ENCODE measurements at places on chromosomes 6 and 20.

DNA sequence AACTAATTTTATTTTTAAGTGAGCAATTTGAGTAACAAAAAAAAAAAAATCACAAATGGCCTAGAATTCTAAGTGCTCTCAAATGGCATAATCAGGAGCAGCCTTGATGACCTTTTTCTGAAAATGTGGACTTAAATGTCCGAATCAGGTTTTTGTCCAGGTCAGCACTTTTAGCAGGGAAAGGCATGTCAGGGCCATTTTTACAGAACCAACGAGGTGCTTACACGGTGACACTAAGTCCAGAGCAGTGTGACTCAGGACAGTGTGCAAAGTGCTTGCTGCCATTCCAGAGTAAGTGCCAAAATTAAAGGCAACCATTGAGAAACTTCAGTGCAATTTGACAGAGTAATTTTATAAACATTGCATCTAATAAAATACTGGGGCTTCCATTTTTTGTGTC lies 127.8 kb downstream of the KIF16B start:
- no peak for DNase-seq

- DNase-seq = no peak
Observed at GRCh38 chr6:159114569-159114968, 54.6 kb upstream of the FNDC1 start.

DNA sequence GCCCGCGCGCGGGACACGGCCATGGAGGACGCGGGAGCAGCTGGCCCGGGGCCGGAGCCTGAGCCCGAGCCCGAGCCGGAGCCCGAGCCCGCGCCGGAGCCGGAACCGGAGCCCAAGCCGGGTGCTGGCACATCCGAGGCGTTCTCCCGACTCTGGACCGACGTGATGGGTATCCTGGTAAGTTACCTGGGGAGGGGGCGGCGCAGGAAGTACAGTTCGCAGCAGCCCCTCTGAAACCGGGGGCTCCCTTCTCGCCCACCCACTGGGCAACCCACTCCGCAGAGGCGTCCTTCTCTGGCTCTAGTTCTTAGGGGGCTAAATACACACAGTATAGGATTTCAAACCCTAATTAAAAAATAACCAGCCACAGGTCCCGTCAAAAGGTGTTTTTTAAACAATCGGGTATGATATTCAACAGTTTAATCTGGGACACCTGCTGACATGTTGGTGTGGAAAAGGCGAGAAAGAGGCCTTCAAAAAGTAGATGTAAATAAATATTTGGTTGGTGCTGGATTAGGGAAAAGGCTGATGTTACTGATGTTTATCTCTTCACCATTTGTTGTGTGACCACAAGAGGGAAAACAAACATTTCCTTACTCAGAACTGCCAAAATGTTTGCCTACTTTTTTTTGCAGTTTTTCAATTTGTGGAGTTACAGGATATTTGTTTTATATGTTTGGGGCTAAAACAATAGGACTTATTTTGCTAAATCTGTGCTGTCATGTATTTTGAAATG lies 577 bp downstream of the SASH1 start:
- DNase-seq = no peak

- DNase-seq = no peak
Observed at GRCh38 chr6:71127374-71127773, 161.2 kb upstream of the OGFRL1 start.

DNA sequence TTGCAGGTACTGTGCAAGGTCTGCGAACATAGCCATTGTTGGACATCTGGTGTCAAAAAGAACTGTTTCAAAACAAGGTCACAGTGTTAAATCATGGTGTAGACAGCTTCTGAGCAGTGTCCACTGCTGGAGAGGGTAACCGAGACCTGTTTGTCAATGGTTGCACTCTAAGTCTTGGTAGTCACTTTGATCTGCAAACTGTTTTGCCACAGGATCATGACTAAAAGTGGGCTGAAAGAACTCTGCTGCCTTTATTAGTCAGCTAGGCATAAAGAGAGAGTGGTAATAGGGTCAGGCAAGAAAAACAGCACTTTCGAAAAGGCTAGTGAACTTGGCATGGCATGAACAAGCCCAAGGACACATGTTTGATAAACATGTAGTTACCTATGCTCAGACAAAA lies 552.3 kb upstream of the CITED2 start:
- no peak for DNase-seq

- DNase-seq = no peak
Observed at GRCh38 chr6:32865724-32866443, 11.9 kb downstream of the PSMB9 start.

DNA sequence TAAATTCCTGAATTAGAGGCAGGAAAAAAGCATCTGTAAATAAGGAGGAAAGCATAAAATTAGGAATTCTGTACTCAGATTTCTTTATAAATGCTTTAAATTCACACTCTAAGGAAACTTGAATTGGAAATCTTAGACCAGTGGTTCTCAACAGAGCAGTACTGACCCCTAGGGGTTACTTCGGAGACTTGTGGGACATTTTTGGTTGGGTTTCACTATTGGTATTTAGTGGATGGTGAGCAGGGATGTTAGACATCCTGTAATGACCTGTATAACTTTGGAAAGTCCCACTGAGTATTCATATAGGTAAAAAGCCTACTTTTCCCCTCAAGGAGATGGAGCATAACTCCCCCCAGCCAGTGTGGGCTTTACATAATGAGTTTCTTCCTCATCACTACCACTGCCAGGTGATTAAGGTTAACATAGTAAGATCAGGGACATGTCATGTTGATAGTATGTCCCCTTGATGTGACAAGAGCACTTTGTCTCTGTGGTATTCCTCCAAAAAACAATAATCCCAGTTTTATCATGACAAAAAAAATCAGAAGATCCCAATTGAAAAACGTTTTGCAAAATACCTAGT lies 31.0 kb downstream of the GLO1 start:
- DNase-seq = no peak

DNA sequence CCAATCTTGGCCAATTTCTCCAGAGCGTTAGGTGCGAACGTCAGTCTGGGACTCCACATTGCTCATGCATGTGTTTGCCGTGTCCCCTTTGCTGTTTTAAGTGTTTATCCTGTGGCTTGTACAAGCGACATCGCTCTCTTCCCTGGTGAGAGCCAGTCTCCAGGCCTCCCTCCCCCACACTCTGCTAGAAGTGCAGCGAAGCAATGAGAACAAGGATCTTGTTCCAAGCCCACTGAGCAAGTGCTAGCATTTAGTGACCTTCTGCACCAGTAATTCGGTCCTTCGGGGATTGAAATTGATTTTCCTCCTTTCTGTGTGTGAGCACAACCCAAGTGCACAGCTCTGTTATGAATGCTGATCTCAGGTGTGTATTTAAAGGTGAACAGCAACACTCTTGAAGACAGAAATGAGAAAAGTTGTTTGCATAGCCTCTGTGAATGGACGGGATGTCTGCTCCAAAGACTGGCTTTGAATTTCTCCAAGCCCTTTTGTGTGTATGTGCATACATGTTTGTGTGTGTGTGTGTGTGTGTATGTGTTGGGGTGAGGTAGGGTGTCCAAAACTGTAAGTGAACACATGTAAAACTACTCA lies 29.0 kb downstream of the CD83 start:
- no peak for DNase-seq

DNA sequence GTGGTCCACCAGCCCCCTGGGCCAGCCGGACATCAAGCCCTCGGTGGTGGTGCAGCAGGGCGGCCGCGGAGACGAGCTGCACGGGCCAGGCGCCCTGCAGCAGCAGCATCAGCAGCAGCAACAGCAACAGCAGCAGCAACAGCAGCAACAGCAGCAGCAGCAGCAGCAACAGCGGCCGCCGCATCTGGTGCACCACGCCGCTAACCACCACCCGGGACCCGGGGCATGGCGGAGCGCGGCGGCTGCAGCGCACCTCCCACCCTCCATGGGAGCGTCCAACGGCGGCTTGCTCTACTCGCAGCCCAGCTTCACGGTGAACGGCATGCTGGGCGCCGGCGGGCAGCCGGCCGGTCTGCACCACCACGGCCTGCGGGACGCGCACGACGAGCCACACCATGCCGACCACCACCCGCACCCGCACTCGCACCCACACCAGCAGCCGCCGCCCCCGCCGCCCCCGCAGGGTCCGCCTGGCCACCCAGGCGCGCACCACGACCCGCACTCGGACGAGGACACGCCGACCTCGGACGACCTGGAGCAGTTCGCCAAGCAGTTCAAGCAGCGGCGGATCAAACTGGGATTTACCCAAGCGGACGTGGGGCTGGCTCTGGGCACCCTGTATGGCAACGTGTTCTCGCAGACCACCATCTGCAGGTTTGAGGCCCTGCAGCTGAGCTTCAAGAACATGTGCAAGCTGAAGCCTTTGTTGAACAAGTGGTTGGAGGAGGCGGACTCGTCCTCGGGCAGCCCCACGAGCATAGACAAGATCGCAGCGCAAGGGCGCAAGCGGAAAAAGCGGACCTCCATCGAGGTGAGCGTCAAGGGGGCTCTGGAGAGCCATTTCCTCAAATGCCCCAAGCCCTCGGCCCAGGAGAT lies 1.0 kb downstream of the POU3F2 start:
- DNase-seq = no peak

DNA sequence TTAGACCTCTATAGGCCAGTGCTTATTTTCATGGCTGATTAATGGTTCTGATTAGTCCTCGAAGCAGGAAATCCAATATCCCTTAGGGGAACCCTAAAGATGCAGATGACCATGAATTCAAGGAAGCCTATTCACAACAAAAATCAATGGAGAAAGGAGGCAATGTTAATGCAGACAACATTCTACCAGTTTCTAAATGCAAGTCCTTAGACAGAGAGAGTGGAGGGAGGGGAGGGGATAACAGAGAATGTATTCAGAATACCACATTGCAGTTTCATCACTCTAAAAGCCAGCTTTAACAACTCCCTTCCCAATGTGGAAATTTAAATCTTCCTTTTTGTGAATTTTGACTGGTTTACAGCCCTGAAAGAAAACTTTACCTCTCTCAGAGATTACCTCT lies 87.1 kb upstream of the POU3F2 start:
- no peak for DNase-seq

GRCh38 chr6:48474830-48475229 lies 363.8 kb upstream of the PTCHD4 start:
- DNase-seq = no peak

- no peak for DNase-seq
Observed at GRCh38 chr6:90328004-90328403, 31.4 kb upstream of the BACH2 start.

GRCh38 chr6:14086701-14087100 lies 30.9 kb upstream of the CD83 start:
- no peak for DNase-seq

DNA sequence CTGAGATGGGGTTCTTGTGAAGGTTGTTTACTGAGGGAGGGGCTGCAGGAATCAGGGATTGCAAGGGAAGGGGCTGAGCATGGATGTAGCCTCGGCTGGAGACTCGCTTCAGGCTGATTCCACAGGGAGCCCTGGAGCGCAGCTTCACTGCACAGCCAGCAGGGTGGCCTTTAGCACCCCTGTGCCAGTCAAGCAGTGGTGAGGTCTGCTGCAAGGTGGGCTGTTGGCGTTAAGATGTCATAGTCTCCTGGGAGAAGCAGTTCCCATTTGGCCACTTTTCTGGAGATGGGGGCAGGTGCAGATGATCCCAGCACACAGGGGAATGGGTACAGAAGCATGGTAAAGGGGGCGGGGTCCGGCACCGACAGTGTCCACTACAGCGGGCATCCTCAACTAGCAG lies 126.3 kb downstream of the TOX2 start:
- DNase-seq = no peak

DNA sequence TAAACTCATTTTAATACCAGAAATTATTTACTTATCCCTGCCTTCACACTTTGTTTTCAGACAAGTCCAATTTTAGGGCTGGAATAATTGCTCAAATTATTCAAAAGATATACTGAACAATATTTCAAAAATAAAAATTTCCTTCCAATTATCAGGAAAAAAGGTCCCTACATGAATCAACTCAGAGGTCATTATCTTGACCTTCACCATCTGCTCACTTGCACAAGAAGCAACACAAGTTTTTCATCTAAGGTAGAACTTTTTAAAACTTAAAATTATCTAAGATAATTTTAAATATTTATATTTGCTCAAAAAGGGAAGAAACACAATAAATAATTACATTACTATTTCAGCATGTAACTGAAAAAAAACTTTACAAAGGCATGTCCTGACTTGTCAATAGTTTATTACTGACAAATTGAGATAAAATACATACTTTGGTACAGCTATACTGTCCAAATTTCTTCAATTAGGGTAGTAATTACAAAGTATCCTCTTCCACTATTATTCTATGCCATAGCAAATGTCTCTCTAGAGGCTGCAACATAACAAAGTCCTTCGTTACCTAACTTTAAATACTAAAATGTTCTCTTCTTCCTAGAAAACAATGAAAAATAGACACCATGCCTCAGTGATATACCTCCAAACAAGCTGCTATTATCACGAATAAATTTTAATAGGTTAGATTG lies 2.4 kb downstream of the CEP85L start:
- no peak for DNase-seq

- no peak for DNase-seq
Observed at GRCh38 chr20:50399917-50400704, 110.1 kb upstream of the PTPN1 start.

DNA sequence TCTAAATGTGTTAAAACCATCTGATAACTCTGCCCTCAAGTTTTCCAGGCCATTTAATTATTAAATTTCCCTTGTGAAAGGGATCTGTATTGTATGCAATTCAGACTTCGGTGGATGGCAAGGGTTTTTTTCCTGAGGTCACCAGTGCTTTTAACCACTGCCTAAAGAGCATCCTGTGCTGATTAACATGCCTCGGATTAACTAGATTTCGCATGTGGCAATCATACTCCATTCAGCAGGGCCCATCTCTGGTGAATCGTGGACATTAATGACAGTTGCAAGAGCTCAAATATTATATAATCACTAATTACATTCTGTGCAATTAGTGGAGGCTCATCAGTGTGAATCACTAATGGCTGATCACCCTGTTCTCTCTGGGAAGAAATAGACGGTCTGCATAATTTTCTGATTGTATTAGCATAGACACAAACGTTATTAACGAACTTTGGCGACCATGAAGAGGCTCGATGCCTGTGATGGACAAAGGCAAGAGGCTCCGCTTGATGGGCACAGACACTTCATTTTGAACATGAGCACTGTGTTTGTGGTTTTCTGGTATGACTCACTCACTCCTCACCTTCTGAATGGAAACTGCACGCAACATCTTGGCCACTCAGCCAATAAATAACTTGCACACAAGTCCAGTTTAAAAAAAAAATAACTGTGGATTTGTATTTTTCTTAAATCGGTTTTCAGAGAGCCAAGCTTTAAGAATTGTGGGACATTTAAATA lies 31.4 kb downstream of the LINC00237 start:
- DNase-seq = no peak

DNA sequence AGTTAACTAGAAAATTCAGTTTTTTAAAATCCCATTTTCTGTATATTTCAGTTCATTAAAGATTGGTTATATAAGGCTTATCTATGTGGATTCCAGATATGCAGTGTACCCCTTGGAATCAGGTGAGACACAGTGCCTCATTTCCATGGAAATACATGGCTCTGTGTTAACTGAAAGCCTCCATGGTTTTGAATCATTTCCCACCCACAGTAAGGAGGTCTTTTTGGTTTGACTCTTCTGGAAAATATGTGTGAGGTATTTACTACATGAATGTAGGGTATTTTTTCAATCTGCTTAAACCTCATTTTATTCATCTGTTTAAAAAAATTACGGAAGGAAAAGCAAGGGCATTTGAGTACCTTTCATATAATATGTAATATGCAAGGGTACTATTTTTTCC lies 25.5 kb downstream of the RNF144B start:
- DNase-seq = no peak

GRCh38 chr20:57693670-57694329 lies 16.0 kb downstream of the PMEPA1 start:
- no peak for DNase-seq
